ENCODE measurements at places on chromosomes 2 and 18. TPM values are rescaled to one million over a fixed set of nuclear protein-coding genes. Genes with fewer than 3 reads are reported as not detected.

Gene RPRM
- total RNA-seq, result 38.4 TPM

Gene TXNDC2
- total RNA-seq, result 0.28 TPM

Gene SATB2
- total RNA-seq, result 23.0 TPM

Gene DSG4
- total RNA-seq, result not detected

Gene SERPINB11
- total RNA-seq, result not detected

Gene PFN4
- not detected for total RNA-seq

Gene UPP2
- not detected for total RNA-seq

Gene NT5C1B
- total RNA-seq, result not detected

Gene CAPN14
- total RNA-seq, result 0.07 TPM

GRCh38 chr2:207483066-207483465 lies 46.7 kb upstream of the CREB1 start:
- no peaks in the 10 kb centered on the region for H3K27me3 ChIP-seq
- H3K4me3 ChIP-seq, result no peak overlapping the region
- H3K4me1 ChIP-seq, result peaks cover 3% of the 10 kb centered on the region
- no peak for DNase-seq

- peaks cover 3% of the 10 kb centered on the region for H3K36me3 ChIP-seq
- H3K4me3 ChIP-seq, result no peak overlapping the region
- H3K4me1 ChIP-seq, result no peaks in the 10 kb centered on the region
- H3K27me3 ChIP-seq, result no peaks in the 10 kb centered on the region
- H3K27ac ChIP-seq, result no peak overlapping the region
These were observed 349.9 kb downstream of the TSN start for GRCh38 chr2:122105171-122105876.

DNA sequence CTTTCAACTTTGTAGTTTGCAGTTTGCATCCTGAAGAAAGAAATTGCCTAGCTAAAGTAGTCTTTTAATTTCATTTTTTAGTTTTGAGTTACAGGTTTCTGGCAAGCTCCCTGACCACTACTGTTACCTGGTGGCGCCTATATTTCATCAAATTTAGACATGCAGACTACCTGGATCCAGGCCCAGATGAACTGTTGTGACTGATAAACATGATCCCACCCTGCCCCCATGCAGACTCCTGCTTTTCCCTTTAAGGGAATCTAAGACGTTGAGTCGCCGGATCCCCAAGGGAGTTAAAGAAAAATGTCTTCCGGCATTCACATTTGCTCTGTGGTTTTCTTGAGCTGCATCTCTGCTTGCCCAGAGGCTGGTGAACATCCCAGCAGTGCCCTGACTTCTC lies 22.2 kb downstream of the METAP1D start:
- H3K36me3 ChIP-seq, result no peaks in the 10 kb centered on the region
- no peak overlapping the region for H3K27ac ChIP-seq
- H3K4me1 ChIP-seq, result peaks cover 2% of the 10 kb centered on the region
- no peaks in the 10 kb centered on the region for H3K27me3 ChIP-seq

- H3K27me3 ChIP-seq, result no peaks in the 10 kb centered on the region
- H3K4me1 ChIP-seq, result peaks cover 3% of the 10 kb centered on the region
- peak; percentile 23 for DNase-seq
- no peak overlapping the region for H3K4me3 ChIP-seq
These were observed 58.5 kb downstream of the SMAD7 start for GRCh38 chr18:48892146-48892855.

DNA sequence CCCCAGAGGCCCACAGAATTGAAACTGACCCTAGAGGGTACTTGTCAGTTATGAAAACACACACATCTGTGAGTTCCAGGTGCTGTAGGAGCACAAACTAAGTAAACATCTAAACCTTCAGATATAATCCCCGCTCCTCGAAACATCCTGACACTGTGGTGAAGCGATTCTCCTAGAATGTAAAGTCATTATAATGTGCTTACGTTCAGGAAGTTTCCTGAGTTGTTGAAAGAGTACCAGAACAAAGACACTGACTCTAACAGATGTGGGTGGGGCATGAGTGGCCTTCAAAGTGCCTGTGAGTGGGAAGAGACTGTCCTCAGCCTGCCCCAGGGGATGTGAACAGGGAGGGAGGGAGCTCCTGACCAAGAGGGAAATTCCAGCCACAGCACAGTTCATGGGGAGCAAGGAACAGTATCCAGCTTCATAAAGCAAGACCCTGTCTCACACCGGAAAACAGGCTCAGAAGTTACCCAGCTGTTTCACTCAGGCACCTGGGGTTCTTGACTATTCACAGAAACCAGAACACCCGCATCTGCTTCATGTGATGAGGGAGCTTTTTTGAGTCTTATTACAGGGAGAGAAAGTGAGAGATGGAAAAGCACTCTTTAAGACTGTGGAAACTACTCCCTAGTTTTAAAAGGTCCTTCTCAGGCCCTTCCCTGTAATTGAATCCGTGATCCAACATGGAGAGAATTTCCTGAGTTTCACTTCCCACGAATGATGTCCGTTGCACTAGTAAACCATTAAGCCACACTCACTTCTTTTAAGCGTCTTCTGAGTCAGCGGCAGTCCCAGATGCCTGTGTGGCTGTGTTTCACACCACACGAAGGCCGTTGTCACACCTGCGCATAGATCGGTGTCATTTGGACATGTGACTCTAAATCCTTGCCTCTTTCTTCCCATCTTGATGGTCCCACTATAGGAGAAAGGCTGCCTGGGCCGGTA lies 88.6 kb upstream of the EML6 start:
- no peak overlapping the region for H3K4me3 ChIP-seq
- H3K36me3 ChIP-seq, result peaks cover 87% of the 10 kb centered on the region
- H3K4me1 ChIP-seq, result no peaks in the 10 kb centered on the region
- DNase-seq, result no peak
- H3K27ac ChIP-seq, result no peak overlapping the region

GRCh38 chr2:98385050-98385699 lies 38.9 kb downstream of the CNGA3 start:
- DNase-seq, result peak; percentile 83
- no peaks in the 10 kb centered on the region for H3K36me3 ChIP-seq
- no peaks in the 10 kb centered on the region for H3K4me1 ChIP-seq
- H3K4me3 ChIP-seq, result no peak overlapping the region
- H3K27ac ChIP-seq, result no peak overlapping the region

- no peak for DNase-seq
- H3K36me3 ChIP-seq, result no peaks in the 10 kb centered on the region
- no peaks in the 10 kb centered on the region for H3K27me3 ChIP-seq
- no peak overlapping the region for H3K27ac ChIP-seq
These were observed 59.3 kb downstream of the PRKRA start for GRCh38 chr2:178391701-178392100.

DNA sequence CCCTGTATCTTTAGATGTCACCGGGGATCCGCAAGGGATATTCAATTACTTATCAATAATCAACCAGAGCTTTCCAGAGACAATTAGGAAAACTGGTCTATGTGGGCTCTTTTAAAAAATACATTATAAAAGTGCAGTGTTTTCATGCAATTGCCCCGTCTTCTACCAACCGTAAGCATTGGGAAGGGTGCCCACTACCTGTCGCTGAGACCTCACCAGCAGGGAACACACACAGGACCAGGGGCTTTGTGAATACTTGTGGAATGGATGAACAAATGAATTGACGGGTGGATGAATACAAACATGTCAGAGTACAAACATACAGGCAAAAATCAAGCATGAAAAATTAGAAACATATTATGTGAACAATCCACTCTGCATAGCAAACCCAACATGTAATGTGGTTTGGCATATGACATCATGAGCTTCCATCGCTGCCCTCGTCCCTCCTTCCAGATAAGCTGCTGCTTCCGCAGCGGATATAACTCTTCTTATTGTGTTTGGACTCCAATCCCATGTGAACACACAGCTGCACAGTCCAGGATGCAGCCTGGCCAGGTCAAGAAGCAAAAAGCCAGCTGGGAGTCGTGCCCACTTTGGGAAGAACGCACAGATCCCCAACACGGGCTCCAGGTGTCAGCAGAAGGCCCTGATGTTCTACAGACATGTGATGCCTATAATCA lies 5.3 kb downstream of the FHL2 start:
- no peaks in the 10 kb centered on the region for H3K4me1 ChIP-seq
- H3K27me3 ChIP-seq, result no peaks in the 10 kb centered on the region
- H3K27ac ChIP-seq, result no peak overlapping the region
- H3K4me3 ChIP-seq, result no peak overlapping the region
- H3K36me3 ChIP-seq, result peaks cover 16% of the 10 kb centered on the region
- no peak for DNase-seq

DNA sequence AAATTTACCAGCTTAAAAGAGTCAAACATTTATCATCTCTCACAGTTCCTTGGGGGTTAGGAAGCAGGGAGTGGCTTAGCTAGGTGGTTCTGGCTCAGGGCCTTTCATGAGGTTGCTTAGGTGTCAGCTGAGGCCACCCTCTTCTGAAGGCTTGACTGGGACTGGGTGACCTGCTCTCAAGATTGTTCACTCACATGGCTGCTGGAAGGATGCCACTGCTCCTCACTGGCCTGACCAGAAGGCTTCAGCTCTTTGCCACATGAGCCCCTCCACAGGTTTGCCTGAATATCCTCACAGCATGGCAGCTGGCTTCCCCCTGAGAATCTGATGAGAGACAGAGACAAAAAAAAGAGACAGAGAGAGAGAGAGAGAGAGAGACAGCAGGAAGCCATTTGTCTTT lies 17.3 kb upstream of the RNF152 start:
- H3K4me1 ChIP-seq, result no peaks in the 10 kb centered on the region
- H3K4me3 ChIP-seq, result no peak overlapping the region
- DNase-seq, result no peak
- no peak overlapping the region for H3K27ac ChIP-seq

DNA sequence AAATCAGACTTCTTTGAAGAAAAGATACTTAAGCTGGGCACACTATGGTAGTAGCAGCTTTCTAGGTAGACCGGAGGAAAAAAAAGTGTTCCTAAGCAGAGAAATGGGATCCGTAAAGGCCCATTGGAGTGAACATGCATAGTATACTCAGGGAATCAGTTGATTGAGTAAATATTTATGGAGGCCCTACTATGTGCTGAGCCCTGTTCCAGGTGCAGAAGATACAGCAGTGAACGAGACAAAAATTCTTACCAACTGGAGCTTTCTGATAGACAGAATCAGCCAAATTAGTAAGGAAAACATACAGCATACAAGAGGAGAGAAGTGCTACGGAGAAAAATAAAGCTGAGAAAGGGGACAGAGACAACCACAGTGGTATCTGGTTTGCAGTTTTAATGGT lies 28.1 kb downstream of the CRIM1 start:
- peaks cover 3% of the 10 kb centered on the region for H3K36me3 ChIP-seq
- DNase-seq, result no peak
- peaks cover 16% of the 10 kb centered on the region for H3K4me1 ChIP-seq
- no peak overlapping the region for H3K4me3 ChIP-seq

- H3K36me3 ChIP-seq, result peaks cover 28% of the 10 kb centered on the region
- no peak for DNase-seq
- H3K27ac ChIP-seq, result no peak overlapping the region
- peaks cover 2% of the 10 kb centered on the region for H3K4me1 ChIP-seq
- no peak overlapping the region for H3K4me3 ChIP-seq
These were observed 1312.8 kb upstream of the ACVR2A start for GRCh38 chr2:146532009-146532408.

DNA sequence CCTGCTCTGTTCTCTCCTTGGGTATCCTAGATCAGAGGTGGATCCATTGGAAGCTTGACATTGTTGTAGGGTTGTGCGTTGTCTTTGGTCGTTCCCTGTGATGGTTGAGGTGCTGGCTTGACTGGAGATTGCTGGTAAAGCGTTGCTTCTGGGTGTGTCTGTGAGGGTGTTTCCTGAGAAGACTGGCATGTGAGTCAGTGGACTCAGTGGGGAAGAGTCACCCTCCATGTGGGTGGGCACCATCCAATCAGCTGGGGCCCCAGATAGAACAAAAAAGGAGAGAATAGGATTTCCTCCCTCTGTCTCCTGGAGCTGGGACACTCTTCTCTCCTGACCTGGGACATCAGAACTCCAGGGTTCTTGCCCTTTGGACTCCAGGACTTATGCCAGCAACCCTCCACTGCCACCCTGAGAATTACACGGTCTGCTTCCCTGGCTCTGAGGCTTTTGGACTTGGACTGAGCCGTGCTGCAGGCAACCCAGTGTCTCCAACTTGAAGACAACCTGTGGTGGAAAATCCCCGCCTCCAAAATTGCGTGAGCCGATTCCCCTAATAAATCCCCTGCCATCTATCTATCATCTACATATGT lies 14.8 kb upstream of the REEP1 start:
- no peaks in the 10 kb centered on the region for H3K27me3 ChIP-seq
- no peaks in the 10 kb centered on the region for H3K4me1 ChIP-seq
- no peaks in the 10 kb centered on the region for H3K36me3 ChIP-seq

DNA sequence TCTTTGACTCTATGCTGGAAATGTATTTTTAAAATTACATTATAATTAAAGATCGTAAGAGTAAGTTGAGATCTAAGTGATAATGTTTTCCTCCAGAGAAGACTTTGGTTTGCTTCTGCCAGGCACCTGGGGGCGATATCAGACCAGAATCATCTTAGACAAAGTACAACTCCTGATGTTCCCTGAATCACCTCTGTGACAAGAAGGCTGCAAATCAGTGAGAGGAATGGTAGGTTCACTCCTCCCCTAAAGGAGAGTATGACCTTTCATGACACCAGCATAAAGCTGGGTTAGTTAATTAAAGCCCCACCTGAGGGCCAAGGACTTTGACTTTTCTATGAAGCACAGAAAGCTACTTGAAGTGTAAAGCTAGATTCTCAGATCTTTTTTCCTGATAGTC lies 114.4 kb upstream of the DTNA start:
- H3K4me1 ChIP-seq, result peaks cover 2% of the 10 kb centered on the region
- no peak overlapping the region for H3K4me3 ChIP-seq
- H3K27ac ChIP-seq, result no peak overlapping the region

DNA sequence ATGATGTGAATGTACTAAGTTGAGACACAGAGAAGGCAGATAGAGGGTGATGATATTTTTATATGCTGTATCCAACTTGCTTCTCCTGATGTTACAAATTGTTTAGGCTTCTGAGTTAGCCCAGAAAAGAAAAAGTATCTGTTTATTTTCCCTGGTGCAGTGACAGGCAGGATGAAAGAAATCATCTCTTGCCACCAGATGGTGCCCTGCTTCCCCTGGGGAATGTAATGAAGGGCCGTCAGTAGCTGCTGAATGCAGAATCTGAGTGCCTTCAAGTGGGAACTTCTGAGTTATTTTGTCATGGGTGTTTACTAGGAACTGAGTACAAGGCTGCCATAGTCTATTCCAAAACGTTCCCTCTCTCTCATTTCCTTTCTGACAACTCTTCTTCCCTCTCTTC lies 525.6 kb downstream of the MBD2 start:
- no peaks in the 10 kb centered on the region for H3K27me3 ChIP-seq
- peak; percentile 46 for DNase-seq
- H3K4me3 ChIP-seq, result no peak overlapping the region
- H3K27ac ChIP-seq, result no peak overlapping the region
- peaks cover under 1% of the 10 kb centered on the region for H3K36me3 ChIP-seq

DNA sequence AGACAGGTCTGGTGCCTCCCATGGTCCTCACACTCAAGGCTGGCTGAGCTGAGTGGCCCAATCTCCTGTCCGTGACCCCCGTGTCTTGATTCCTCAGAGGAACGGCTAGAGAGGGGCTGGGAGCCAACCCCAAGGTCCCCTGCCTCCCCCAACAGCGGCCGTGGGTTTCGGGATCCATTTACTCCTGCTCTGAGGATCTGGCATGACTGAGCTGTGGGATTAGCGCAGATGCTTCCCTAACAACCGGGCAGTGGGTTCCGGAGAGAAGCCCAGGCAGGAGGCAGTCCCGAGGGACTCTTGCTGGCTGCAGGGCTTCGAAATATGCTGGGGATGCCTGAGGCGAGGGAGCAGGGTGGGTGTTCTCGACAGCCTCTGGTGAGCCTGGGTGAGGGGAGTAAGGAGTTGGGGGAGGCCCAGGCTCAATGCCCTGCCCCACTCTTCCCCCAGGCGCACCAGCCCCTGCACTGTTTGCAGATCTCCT lies 18.9 kb downstream of the GPR35 start:
- H3K36me3 ChIP-seq, result no peaks in the 10 kb centered on the region
- no peak overlapping the region for H3K27ac ChIP-seq
- DNase-seq, result peak; percentile 24
- H3K4me3 ChIP-seq, result no peak overlapping the region
- no peaks in the 10 kb centered on the region for H3K27me3 ChIP-seq

Measured in H9 (cell line).